Iris pigment epithelial cell (primary cell): ENCODE measurements at places on chromosomes 5 and 9.

GRCh38 chr5:170560938-170561337, 57.1 kb downstream of the KCNIP1 start:
- no peak for DNase-seq

DNA sequence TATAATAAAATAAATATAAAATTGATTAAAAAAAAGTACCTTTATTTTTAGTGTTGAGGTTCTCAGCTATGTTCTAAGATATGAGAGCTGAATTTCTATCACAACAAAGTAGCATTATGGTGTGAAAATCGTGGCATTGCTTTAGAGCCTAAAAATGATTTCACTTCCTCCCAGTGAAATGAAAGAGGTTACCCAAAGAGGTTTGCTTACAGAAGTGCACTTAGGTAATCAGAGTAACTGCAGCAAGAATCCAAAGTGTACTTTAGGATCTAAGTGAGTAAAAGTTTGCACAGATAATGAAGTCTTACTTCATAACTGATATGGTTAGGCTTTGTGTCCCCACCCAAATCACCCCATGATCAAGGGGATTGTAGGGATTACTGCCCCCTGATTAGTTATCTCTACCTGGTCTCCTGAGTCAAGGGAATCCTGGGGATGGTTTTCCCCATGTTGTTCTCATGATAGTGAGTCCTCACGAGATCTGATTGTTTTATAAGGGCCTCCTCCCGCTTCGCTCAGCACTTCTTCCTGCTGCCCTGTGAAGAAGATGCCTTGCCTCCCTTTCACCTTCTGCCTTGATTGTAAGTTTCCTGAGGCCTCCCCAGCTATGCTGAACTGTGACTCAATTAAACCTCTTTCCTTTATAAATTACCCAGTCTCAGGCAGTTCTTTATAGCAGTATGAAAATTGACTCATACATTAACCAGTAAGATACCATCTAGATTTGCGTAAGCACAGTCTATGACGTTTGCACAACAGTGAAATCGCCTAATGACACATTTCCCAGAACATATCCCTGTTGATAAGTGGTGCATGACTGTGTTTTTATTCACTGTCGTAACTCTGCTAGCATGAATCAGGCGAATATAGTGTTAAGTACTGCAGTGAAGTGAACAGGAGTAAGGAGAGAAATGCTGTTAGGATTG, 40.3 kb upstream of the LRRC70 start:
- peak; percentile 97 for DNase-seq

DNA sequence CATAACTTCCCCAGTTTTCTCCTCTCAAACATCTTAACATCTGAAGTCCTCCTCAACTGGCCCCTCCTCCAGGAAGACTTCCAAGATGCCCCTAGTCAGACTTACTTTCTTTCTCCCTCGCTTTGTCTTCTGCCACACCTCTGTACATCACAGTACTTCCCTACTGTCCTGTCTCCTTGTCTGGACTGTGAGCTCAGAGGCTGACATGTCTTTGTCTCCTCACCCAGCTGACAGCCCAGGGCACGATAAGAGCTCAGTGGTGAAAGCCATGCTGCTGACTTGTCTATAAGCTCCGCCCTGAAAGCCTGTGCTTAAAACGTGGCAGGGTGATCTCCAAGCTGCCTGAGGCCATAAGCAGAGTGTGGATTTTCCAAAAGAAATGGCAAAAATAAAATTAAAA, 33.0 kb upstream of the SLC25A51 start:
- DNase-seq: peak; percentile 92

DNA sequence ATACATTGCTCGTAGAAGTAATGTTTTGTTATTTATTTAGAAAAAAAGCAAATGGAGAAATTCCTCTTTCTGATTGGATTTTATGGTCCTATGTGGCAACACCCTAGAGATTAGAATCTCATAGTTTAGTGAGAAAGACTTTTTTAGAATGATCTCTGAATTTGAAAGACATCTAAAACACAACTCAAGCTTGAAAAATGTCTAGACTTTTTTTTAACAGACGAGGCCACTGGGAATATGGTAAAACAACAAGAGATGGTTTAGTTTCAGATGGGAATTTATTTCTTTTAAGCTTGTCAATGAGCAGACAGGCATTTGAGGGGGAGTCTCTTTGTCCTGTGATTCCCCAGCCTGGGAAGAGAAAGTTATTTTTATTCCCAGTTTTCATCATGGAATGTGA, 122.1 kb downstream of the NTRK2 start:
- no peak for DNase-seq

GRCh38 chr5:120400356-120400755, 63.7 kb upstream of the PRR16 start:
- DNase-seq: no peak

DNA sequence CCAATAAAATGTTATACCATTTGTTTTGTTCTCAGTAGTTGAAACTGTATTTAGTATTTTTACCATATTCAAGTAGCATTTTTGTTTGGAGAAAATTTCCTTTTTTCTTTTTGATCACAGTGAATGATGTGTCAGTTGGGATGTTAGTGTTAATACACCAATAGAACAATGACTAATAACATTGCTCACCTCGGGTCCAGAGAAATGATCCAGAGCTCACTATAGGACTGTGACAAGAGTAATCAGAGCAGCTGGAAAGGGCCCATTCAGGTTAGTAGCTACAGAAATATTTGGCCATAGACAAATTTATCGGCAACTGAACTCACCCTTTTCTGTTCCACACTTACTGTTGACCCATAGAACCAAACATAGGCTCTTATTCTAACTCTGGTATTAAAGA, 989.2 kb downstream of the TLE4 start:
- peak; percentile 28 for DNase-seq

DNA sequence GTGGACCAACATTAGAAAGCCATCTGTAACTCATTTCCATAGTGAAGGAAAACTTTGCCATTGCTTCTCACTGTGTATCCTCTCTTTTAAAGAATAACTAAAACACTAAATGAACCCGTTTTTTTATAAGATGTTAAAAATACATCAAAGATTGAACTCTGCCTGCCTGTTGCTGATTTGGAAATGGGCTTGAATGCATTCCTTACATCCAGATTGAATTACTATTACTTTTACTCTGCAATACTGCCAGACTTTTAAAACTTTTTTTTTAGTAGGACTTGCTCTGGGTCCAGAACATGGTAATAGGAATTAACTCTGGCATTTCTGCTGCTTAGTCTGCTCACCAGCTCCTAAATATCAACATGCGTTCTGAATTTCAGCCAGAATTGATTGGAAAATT, 176.8 kb upstream of the PAPPA start:
- no peak for DNase-seq

DNA sequence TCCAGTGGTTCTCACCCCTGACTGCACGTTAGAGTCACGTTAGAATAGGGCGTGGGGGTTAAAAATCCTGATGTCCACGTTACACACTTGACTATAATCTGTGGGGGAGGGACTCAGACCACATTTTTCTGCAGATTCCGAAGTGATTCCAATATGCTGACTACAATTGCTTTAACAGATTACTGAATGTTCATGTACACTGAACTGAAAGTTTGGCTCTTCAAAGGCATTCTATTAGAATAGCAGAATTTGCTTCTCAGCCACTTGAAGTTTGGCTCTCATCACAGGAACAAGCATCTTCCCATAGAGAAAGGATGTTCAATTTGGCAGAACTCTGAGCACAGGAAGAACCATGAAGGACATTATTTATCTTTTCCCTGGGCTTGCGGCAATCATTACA, 84.5 kb downstream of the HAPLN1 start:
- peak; percentile 68 for DNase-seq

GRCh38 chr9:19200229-19200628, 30.3 kb upstream of the DENND4C start:
- no peak for DNase-seq

GRCh38 chr5:147750065-147750464, 32.5 kb downstream of the JAKMIP2 start:
- DNase-seq: no peak

GRCh38 chr9:72564479-72565281, 43.3 kb downstream of the TMC1 start:
- no peak for DNase-seq

GRCh38 chr9:133543772-133544467, 9.4 kb downstream of the ADAMTSL2 start:
- no peak for DNase-seq

DNA sequence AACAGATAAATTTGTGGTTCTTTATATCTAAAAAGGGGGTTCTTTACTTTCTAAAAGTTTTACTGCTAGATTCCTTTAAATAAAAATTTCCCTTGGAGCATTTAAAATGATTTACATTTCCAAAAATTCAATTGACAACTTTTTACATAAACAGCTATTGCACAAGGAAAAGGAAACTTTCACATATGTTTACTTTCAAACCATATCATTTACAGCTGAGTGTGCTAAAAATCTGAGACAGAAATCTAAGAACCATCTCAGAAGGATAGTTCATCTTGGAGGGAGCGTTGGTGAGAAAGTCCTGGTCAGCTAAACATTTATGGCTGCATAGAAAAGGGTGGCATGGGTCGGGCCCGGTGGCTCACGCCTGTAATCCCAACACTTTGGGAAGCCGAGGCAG, 235.4 kb downstream of the DTWD2 start:
- DNase-seq: no peak

DNA sequence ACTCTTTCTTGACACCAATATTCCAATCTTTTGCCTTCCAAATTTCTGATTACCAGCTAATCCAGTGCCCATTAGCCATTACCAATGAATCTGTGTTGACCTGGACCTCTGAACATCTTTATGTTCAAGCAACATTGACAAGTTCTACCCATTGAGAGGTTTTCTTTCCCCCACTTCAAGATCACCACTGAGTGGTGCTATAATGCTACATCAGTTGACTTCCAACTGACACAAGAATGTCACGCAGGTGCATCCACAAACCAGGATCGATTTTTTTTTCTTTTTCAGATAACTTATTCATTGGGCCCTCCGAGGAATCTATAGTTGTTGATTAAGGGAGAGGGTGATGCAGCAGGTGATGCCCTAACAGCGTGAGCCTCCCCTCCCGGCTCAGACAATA, 102.6 kb downstream of the SLC1A3 start:
- no peak for DNase-seq

DNA sequence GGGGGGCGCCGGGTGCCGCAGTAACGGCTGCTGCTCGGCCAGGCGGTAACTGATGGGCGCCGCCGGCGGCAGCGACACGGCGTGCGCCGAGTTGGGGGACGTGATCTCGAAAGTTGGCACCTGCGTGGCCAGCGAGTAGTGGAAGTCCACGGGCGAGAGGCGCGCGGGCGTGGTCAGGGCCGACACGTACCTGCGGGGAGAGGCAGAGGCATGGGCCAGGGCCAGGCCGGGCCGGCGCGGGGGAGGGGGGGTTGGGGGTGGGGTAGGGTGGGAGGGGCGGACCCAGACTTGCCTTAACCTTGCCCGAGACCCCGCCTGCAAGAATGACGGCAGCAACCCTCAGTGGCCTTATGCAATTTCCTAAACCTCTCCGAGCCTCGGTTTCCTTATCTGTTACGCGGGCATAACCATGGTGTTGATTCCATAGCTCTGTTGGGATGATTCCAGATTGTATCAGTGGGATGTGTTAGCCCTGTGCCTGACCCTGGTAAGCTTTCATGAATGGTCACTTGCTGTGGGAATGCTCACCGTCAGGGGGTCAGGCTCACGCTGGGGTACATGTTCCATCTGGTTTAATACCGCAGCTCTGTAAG, 53.0 kb downstream of the PSD2 start:
- no peak for DNase-seq

DNA sequence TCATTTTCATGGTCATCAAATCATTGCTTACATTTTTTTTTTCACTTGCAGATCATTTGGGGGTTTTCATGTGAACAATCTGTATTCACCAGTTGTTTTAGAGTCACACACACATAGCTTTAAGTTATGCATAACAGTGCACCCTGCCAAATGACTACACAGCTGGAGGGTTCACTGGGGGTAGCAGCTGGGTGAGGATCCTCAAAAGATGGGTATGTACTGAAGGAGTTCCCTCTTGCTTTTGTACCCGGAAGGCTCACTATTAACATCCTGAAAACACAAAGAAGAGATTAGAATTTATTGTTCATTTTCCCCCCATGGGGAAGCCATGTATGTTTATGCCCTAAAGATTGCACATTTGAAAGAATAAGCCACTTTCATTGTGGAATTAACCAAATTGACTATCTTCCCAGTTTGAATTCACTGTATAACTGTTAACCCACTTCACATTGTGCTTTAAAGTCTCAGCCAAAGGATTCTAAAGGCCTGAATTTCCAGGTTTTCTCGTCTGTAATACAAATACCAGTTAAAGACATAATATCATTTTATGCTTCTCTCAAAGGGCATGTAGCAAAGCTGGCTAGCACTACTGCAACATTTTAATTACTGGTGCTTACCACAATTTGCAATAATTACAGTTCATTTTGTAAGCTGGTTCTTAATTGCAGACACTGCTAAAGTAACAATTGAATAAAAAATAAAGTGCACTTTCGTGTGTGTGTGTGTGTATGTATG, 466.4 kb upstream of the MEF2C start:
- no peak for DNase-seq

DNA sequence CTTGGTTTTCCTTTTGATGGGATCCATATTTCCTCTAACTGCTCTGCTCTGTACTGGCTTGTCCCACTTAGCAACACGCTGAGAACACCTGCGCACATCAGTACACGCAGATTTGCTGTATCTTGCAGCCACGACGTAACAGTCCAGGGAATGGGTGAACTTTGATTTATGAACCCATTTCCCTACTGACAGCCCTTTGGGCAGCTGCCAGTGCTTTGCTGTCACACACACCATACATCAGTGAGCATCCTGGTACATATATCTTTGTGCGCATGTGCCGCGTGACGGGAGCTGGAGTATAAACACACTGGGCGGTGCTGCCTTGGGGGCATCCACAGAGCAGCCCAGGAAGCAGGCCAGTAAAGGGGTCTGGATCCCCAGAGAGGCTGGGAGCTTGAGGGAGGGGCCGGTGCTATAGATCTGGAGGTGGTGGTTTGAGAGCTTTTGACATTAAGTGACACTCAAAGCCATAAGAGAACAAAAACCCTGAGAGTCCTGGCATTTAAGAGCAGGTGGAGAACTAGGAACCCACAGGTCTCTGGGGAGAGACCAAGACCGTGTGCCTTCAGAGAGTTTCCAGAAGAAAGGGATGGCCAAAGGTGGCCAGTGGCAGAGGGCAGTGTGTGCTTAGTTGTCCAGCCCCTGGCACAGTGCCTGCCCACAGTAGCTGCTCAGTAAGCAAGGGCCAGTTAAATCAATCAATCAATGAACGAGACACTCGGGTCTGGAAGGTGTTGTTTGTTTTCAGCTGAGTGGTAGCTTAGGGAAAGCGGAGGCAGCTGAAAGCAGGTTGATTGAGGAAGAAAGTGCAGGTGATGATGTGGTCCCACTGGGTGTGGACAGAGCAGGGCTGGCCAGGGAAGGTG, 53.7 kb downstream of the LMX1B start:
- DNase-seq: no peak

GRCh38 chr5:37375091-37375490, 4.0 kb upstream of the WDR70 start:
- no peak for DNase-seq

DNA sequence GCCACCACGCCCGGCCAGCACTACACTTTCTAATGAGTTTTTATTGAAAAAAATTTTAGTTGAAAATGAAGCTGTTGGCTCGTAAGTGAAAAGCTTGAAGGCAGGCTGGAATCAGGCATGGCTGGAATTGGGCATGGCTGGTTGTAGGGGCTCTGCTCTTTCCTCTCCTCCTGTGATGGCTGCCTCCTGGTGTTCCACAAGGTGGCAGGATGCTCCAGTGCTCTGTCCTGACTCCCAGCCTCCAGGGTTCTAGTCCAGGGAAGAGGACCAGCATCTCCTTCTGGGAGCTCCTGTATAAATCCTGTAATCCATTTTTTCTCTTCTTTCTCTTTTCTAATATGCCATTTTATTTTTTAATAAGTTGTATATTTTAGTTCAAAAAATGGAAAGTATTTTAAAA, 57.2 kb upstream of the DHFR start:
- peak; percentile 34 for DNase-seq

GRCh38 chr5:98503616-98504015, 269.8 kb upstream of the RGMB start:
- no peak for DNase-seq
